ENCODE measurements at places on chromosomes 12 and 14.

- no peak for DNase-seq
Measured at GRCh38 chr12:102029141-102029540, 32.6 kb downstream of the WASHC3 start.

DNA sequence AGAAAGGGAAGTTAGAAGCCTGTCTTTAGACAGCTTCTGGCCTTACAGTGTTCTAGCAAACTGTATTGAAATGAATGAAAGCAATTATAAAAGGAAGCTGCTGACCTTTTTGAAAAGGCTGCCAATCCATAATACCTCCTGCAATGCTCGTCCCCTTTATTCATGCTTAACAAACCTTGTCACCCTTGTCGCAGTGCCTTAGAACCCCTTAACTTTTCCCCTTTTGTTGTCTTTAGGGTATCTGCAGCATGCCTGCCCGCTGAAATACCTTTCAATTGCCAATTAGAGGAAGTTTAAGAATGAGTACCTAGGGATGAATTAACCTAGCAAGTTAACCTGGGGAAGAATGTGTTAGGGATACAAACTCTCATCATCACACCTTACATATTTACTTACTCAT, 731.2 kb downstream of the RERGL start:
- DNase-seq: no peak

DNA sequence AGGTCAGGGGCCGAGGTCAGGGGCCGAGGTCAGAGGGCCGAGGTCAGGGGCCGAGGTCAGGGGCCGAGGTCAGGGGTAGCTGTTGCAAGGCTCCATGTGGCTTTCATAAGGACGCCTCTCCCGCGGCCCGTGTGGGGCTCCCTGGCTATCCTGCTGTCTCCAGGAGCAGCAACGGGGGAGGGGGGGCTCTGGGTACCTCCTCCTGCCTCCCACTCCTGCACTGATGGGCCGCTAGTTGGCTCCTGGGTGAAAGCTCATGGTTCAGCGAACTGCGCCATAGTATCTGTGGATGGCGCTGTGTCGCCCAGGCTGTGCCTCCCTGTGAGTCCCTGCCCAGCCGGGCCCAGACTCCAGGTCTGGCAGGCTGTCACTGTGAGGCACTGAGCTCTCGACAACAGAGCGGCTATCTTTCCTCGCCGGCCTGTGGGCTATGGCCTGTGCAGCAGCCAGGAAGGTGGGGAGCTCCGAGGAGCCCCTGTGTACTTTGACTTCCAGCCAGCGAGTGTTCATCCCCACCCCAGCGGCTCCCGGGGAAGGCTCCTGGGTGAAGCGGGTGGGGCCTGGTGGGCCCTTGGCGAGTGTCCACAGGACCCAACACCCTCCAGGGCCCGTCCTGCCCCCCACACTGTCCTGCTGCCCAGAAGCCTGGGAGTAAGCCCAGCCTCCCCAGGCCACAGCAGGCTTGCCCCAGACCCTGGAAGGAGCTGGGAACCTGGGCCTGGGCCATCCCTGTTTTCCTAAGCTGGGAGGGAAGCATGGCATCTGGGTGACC, 8.1 kb downstream of the RFLNA start:
- DNase-seq: no peak

DNA sequence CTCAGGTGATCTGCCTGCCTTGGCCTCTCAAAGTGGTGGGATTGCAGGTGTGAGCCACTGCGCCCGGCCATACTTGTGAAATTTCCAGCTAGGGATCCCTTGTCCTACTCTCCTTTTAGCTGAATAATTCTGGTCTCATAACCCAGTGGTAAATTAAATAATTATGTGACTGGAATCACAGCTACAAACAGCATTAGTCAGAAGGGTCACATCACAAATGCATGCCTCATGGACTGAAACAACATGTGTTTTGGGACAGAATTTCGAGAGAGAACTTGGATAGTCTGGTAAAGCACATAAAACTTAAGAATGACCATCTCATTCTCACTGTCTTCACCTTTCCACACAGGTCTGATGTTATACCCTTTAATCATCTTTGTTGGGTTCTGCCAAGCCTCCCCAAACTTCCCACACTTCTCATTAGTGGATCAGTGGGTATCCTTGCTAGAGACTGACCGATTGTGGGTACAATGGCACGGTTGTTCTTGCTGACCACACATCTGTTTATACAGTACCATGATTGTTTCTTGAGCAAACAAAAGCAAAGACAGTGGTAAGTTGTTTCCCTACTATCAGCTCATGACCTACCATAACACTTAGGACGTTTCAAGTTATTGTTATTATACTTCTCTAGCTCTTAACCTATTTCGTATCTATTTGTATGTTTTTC, 5.1 kb downstream of the GPRC5D start:
- no peak for DNase-seq

DNA sequence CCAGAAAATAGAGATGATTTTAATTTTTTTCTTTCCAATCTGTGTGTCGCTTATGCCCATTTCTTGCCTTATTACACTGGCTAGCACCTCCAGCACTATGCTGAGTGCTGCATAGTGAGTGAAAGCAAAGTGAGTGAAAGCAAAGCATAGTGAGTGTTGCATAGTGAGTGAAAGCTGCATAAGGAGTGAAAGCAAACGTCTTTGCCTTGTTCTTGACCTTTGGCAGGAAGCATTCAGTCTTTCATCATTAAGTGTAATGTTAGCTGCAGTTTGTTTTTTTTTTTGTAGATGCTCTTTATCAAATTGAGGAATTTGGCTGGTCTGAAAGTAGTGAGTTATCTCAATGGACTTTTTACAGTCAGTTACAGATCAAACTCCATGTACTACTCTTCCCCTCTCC, 6.9 kb upstream of the CORO1C start:
- DNase-seq: no peak

DNA sequence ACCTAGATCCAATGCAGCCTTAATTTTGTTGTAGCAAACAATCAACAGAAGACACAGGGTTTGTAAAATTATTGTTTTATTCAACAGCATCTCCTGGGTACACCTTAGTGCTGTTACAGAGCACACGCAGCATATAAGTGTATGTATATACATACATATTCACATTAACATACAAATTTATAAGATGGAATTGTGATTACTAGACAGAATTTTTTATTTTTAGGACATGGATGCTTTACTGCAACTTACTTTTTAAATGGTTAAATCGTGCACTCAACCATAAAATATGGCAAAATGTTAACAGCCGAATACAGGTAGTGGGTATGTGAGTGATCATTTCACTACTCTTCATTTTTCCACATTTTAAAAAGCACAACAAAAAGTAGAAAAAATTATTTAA, 16.6 kb downstream of the HEATR5A start:
- DNase-seq: no peak

DNA sequence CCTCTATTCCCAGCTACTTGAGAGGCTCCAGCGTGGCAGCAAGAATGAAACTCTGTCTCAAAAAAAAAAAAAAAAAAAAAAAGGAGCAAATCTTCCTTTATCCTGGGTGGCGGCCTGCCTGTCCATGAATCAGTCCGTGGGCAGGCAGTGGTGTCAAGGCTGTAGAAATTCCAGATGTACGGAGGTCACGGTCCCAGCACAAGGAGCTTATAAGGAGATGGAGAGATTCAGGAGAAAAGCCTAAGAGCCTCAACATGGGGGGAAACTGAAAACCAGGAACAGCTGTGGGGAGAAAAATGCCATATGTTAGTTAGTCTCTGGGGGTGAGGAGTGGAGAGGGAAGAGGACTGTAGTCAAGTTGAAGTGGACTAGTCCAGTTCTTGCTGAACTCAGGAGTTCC, 130.5 kb upstream of the CRY1 start:
- DNase-seq: no peak

GRCh38 chr12:89348894-89349699, 3.2 kb downstream of the DUSP6 start:
- DNase-seq: no peak

DNA sequence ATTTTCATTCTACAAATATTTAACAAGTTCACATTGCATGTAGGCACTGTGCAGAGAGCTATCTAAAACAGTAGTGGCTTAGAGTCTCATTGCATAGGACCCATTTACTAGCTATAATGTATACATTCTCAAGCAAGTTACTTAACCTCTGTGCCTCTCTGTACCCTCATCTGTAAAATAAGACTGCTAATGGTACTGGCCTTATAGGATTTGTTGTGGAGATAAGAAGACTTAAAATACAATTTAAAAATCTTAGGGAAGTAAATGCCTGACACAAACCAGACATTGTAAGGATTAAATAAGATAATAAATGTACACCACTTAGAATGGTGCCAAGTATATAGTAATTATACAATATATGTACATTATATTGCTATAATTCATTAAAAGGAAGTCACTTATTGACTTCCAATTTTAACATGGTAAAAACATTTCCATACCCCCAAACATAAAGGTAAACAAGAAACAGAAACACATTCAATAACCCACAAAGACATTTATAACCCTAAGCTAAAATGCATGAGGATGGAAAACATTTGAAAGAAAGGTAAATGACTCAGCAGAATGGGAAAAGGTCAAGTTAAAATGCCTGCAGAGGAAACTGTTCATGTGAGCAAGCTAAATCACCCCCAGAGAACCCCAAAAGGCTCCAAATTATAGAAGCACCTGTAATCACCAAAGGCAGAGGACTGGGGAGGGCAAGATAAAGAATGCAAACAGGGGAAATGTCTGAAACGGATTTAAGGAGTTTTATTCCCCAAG, 30.8 kb downstream of the RPS6KA5 start:
- no peak for DNase-seq

DNA sequence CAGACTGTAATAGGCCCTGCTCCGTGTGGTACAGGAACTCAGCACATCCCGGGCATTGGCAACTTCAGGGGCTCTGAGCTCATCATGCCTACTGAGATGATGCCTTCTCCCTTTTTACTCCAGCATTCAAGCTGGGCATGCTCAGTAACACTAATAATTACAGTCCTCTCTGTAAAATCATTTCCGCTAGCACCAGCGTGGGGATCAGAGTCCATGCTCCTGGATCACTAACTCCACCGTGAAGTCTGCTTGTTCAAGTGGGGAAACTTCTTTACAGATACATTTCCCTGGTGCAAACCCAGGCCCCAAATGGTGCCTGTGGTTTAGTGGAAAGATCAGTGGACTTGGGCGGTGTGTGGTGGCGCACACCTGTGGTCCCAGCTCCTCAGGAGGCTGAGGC, 16.7 kb downstream of the CLSTN3 start:
- DNase-seq: no peak

GRCh38 chr12:92546635-92547348, 156.0 kb upstream of the PLEKHG7 start:
- no peak for DNase-seq

GRCh38 chr12:66502911-66503310, 176.0 kb downstream of the GRIP1 start:
- no peak for DNase-seq

DNA sequence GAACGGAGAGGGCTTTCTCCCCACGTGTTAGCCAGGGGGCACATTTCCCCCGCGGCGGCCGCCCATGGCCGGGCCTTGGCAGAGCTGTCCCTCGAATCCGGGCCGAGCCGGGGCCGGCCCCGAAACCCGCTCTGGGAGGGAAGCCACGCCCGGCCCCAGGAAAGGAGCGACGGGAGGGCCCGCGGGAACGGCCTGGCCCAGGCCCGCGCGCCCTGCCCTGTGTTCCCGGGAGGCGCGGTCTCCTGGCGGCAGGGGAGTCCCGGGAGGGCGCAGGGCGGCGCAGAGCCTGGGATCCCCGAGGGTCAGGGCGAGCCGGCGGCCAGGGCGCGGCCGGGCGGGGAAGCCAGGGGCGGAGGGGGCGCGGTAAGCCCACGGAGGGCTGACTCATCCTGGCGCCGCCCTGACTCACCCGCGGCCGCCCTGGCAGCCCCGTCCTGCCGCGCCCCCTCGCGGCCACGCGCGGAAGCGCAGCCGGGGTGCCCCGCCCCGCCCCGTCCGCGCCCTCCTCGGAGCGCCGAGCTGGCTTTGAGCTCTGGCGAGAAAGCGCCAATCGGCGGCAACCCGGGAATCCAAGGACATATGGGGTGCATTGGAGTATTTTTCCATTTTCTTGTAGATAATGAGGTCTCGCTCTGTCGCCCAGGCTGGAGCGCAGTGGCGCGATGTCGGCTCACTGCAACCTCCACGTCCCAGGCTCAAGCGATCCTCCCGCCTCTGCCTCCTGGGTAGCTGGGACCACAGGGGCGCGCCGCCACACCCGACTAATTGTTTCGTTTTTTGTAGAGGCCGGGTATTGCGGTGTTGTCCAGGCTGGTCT, 31.8 kb upstream of the PLEKHG6 start:
- DNase-seq: no peak

DNA sequence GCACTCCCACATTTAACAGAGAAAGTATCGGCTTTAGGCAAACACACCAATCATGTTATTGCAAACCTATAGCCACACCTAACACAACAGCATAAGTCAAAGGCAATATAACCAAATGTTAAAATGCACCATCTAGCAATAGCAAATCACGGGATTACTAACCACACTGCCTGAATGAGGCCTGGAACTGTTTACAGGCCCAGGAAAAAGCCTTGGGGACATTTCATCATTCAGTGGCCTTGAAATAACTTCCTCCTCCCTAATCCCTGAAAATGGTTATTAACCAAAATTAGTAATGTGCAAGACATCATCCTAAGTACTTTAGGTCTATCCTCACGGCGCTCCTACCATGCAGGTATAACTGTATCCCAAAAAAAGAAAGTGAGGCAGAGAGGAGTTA, 2.3 kb downstream of the GALC start:
- DNase-seq: no peak

DNA sequence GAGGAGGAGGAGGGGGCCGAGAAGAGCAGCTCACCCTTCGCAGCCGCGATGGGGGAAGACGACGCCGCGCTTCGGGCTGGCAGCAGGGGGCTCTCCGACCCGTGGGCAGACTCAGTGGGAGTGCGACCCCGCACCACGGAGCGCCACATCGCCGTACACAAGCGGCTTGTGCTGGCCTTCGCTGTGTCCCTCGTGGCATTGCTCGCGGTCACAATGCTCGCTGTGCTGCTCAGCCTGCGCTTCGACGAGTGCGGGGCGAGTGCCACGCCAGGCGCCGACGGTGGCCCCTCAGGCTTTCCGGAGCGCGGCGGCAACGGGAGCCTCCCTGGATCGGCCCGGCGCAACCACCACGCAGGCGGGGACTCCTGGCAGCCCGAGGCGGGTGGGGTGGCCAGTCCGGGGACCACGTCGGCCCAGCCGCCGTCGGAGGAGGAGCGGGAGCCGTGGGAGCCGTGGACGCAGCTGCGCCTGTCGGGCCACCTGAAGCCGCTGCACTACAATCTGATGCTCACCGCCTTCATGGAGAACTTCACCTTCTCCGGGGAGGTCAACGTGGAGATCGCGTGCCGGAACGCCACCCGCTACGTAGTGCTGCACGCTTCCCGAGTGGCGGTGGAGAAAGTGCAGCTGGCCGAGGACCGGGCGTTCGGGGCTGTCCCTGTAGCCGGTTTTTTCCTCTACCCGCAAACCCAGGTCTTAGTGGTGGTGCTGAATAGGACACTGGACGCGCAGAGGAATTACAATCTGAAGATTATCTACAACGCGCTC, 745 bp downstream of the TRHDE start:
- DNase-seq: no peak

DNA sequence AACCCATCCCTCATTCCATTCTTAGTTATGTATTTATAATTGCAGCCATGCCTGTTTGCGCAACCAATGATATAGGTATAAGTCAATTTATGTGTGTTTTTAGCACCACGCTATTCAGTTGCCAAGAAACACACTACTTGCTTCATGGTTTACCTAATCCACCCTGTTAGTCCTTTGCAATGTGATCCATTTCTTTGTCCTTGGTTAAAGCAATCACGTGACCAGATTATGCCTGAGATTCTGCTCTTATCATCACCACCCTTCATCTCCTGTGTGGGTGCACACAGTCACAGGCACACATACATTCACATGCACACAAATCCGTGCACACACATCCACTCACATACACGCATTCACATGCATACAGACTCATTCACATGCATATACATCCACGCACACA, 52.3 kb upstream of the KCNA5 start:
- no peak for DNase-seq

All from LNCaP clone FGC (cell line).